ENCODE measurements at places on chromosomes 12 and 14.

- peak; percentile 23 for DNase-seq
These were observed 180.8 kb downstream of the EFCAB11 start for GRCh38 chr14:89773644-89774316.

DNA sequence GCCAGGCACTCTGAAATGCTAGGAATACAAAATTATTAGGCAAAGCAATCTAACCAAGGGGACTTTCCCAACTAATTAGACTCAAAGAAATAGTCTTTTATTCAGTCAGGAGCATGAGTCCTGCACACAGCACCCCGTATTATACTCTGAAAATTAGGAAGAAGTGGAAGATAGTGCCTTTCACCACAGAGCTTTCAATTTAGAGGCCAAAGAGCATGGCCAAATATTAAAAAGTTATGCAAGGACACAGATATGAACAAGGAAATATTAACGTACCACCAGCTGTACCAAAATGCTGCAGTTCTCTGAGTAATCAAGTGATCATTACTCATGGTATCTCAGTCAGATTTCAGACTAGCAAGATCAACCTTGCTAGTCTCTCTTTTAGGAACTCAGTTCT is 22.6 kb upstream of the MDM2 start:
- no peak for DNase-seq

GRCh38 chr14:95808371-95808770 is 68.3 kb upstream of the TUNAR start:
- no peak for DNase-seq

GRCh38 chr12:88753066-88753465 is 172.8 kb upstream of the KITLG start:
- no peak for DNase-seq

All from activated CD8-positive, alpha-beta memory T cell treated with anti-CD3 and anti-CD28 coated beads for 4 hours (primary cell).